Vagina (tissue), 2 donors: ENCODE measurements at places on chromosomes 7 and 10.

GRCh38 chr10:100998183-100998990 lies 1.2 kb upstream of the LZTS2 start:
- H3K4me1 ChIP-seq, result peaks cover 41% of the 10 kb centered on the region
- H3K4me3 ChIP-seq, result peak overlapping the region; percentile 92
- H3K27ac ChIP-seq, result peak overlapping the region; percentile 100
- DNase-seq, result no peak
- no peaks in the 10 kb centered on the region for H3K27me3 ChIP-seq

DNA sequence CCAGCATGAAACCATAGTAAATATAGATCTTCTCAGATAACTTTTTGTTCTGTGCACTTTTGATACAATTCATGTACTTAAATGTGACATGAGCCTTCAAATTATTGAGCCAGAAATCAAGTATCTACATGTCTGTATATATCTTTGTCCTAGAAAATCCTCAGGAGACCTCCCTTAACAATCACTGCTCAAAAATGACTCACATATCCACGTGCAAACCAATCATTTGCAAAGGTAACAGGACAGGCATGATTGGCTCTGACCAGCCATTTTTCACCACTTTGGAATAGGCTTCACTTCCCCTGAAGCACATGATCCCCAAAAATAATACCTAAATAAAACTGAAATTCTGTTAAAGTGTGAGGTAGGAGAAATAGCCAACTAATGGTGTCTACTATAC lies 902.5 kb downstream of the PCDH15 start:
- no peaks in the 10 kb centered on the region for H3K27me3 ChIP-seq
- H3K4me3 ChIP-seq, result no peak overlapping the region
- H3K4me1 ChIP-seq, result peaks cover 5% of the 10 kb centered on the region
- H3K27ac ChIP-seq, result no peak overlapping the region
- no peak for DNase-seq

DNA sequence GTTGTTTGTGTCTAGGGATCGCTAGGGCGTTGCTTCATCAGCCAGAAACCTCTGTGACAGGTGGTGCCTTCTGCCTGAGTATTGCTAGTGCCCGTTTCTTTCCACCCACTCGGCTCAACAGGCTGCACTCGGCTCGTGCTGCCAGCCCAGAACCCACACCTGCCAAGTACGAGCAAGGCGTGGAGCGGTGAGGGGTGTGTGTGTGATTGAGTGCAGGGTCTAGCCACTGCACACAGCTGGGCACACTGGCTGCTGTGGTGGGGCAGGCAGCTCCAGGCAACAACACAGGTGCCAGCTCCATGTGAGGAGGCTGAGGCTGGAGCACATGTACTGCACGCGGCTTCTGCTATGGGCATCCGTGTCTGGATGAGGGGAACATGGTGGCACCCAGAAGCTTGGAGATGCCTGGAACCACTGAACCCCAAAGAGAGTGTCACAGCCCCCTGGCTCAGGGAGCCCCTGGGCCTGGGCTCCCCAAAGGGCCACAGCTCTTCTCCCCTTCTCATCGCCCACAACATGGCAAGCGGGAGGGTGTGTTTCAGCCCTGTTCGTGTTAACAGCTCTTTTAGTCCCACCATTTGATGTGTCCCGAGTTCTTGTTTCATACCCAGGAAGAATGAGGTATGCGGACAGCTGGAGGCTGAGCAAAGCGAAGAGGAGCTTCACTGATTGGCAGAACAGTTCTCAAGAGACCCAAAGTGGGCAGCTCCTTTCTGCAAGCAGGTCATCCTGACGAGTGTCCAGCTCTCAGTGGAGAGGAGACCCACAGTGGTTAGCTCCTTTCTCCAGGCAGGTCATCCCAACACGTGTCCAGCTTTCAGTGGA lies 78.1 kb downstream of the HDAC9 start:
- H3K27ac ChIP-seq, result no peak overlapping the region
- H3K4me1 ChIP-seq, result peaks cover 6% of the 10 kb centered on the region
- H3K4me3 ChIP-seq, result no peak overlapping the region
- no peaks in the 10 kb centered on the region for H3K27me3 ChIP-seq
- H3K36me3 ChIP-seq, result no peaks in the 10 kb centered on the region

DNA sequence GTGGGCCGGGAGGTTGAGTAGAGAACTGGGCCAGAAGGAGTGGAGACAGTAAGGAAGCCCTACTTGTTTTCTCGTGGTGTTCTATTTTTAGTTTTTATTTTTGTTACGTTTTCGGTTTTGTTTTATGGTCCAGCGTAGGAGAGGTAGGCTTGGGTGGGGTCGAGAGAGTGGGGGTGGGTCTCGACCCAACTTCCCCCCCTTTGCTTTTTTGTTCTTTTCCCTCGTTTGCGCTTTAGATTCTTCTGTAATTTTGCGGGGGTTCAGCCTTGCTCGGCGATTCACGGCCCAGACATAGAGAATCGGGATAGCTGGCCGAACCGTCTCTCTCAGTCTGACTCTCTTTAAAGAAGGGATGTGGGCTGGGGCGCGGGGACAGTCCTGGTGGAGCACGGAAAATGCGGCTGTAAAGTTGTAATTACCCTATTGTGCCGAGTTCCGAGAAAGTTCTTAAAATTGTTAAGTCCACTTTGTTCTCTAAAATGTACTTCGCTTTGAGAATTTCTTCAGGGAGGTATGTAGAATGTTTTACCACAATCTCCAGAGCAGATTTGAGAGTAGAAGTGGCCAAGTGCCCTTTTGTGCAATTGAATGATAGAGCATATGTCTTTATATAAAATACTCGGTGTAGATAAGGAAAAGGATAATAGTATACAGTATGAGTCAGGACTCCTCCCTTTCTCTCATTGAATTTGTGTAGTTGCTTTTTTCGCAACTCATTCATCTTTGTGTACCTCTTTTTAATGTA lies 816 bp downstream of the DMTF1 start:
- H3K36me3 ChIP-seq, result no peaks in the 10 kb centered on the region
- peak overlapping the region; percentile 90 for H3K4me3 ChIP-seq
- no peaks in the 10 kb centered on the region for H3K27me3 ChIP-seq
- peaks cover 42% of the 10 kb centered on the region for H3K4me1 ChIP-seq

- H3K36me3 ChIP-seq, result no peaks in the 10 kb centered on the region
- H3K4me1 ChIP-seq, result no peaks in the 10 kb centered on the region
- DNase-seq, result no peak
- no peak overlapping the region for H3K27ac ChIP-seq
Observed at GRCh38 chr7:2076649-2077064, 156.1 kb downstream of the MAD1L1 start.
